ENCODE measurements at places on chromosomes 6 and 20. TPM values are rescaled to one million over a fixed set of nuclear protein-coding genes. Genes with fewer than 3 reads are reported as not detected.

CTAGE9 gene
- polyA plus RNA-seq, result not detected

NELFCD gene
- polyA plus RNA-seq, result 156 TPM

EPPIN gene
- polyA plus RNA-seq, result 0.47 TPM

MATN4 gene
- polyA plus RNA-seq, result 0.34 TPM

APOM gene
- 109 TPM for polyA plus RNA-seq

RIPOR3 gene
- polyA plus RNA-seq, result 5.5 TPM

SLC35D3 gene
- 0.14 TPM for polyA plus RNA-seq

SFT2D1 gene
- 70.0 TPM for polyA plus RNA-seq

ANGPT4 gene
- 0.18 TPM for polyA plus RNA-seq

Measured in renal pelvis (tissue), 12 donors.